ENCODE measurements at places on chromosomes 7 and 10.

DNA sequence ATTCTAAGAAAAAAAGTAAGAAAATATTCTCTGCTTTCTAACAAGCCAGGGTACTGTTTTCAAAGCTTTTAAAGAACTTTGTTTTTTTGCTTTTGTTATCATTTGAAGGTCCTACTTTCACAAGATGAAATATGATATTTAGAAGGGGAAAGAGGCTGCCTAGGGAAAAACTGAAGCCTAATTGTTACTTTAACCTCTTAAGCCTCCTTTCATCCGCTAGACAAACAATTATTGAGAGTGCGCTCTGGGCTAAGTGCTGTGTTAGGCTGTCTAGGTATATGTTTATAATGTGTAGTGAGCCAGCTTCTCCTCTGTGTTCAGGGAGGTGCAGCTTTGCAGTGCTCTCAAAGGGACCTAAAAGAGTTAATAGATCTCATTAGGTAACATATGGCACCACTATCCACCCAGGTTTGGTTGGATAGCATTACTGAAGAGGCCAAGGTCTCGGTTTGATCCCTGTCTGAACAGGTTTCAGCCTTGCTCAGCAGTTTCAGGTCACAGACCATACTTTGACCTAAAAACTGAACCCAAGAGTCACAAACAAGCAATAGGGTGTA, 17.9 kb downstream of the PDK4 start:
- DNase-seq, result no peak

- DNase-seq, result no peak
Measured at GRCh38 chr7:102376964-102377466, 19.1 kb upstream of the PRKRIP1 start.

- no peak for DNase-seq
Measured at GRCh38 chr7:127571741-127572505, 13.5 kb downstream of the GCC1 start.

DNA sequence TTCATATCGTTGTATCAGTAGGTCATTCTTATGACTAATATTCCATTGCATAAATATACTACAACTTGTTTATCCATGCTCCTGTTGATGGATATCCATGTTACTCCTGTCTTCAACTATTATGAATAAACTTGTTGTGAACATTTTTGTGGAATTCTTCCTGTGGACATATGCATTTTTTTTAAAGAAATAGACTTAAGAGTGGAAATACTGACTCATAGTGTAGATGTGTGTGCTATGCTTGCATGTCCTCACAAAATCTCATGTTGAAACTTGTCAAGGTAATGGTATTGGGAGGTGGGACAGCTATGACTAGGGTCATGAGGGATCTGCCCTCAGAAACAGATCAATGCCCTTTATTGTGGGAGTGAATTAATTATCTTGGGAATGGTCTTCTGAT, 240.5 kb upstream of the PRSS58 start:
- no peak for DNase-seq

- DNase-seq, result peak; percentile 55
Measured at GRCh38 chr7:74097937-74098614, 14.5 kb downstream of the LIMK1 start.

DNA sequence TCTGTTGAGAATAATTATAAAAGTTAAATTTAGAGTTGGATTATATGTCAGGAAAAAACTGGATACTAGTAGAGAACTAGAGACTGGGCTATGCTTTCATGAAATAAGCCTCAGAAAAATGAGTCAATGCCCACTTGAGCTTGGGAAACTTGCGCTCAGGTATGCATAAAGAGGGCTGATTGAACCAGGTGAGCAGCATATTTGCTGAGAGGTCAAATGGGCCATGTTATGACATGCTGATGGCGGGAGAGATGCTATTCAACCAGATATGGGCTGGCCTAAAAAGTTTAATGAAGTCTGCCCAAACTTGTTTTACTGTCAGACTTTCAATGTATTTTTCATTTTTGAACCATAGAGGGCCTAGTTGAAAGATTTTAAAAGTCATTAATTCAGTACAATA, 837.6 kb upstream of the GHITM start:
- DNase-seq, result no peak

All from ELF-1 (cell line).